ENCODE measurements at places on chromosomes 3 and 15.

- DNase-seq = peak; percentile 43
Observed at GRCh38 chr3:162302983-162303624, 806.5 kb downstream of the OTOL1 start.

DNA sequence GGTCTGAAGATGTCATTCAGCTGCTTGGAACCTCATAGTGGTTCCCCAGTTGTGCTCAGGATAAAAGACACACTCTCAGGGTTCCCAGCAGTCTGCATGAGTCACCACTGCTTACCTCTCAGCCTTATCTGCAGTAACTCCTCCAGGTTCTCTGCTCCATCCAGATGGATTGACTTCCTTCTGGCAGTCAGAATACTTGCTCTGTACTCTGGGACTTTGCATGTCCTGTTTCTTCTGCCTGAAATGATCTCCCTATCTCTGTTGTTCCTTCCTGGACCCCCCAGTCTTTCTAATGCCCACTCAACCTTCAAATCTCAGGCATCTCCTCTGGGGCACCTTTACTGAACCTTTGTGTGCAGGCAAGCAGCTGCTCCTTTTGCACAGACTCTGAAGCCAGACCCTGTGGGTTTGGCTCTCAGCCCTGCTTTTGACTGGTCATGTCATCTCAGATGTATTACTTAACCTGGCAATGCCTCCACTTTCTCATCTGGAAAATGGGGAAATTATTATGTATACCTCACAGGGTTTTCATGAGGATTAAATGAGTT lies 38.4 kb downstream of the ITPR1 start:
- DNase-seq = peak; percentile 58

DNA sequence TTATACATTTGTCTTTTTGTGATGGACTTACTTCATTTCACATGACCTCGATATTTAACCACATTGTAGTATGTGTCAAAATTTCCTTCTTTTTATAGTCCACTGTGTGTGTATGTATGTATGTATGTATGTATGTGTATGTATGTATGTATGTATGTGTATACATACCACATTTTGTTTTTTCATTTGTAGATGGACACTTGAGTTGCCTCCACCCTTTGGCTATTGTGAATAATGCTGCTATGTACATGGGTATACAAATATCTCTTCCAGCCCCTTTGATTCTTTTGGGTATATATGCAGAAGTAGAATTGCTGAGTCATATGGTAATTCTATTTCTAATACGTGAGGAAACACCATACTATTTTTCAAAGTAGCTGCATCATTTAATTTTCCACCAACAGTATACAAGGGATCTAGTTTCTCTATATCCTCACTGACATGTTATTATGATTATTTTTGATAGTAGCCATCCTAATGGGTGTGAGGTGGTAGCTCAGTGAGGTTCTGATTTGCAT lies 228.2 kb downstream of the OPA1 start:
- DNase-seq = no peak

DNA sequence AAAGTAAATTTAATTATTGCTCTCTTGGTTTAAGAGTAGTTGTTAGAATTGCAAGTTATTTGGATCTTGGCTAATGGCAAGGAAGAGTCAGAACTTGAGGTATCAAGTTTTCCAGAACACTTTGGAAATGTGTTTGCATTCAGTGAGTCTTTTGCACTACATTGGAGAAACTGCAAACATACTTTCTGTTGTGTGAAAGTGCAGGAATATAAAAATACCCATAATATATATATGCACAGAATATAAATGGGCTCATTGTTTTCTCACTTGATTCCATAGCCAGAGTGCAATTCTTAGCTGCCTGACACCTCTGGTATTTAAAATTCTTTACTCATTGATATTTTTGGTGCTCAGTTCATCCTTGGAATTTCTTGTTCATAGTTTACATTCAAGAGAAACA lies 92.9 kb downstream of the HCN4 start:
- DNase-seq = no peak

GRCh38 chr3:188119846-188120245 lies 34.1 kb upstream of the LPP start:
- DNase-seq = no peak

DNA sequence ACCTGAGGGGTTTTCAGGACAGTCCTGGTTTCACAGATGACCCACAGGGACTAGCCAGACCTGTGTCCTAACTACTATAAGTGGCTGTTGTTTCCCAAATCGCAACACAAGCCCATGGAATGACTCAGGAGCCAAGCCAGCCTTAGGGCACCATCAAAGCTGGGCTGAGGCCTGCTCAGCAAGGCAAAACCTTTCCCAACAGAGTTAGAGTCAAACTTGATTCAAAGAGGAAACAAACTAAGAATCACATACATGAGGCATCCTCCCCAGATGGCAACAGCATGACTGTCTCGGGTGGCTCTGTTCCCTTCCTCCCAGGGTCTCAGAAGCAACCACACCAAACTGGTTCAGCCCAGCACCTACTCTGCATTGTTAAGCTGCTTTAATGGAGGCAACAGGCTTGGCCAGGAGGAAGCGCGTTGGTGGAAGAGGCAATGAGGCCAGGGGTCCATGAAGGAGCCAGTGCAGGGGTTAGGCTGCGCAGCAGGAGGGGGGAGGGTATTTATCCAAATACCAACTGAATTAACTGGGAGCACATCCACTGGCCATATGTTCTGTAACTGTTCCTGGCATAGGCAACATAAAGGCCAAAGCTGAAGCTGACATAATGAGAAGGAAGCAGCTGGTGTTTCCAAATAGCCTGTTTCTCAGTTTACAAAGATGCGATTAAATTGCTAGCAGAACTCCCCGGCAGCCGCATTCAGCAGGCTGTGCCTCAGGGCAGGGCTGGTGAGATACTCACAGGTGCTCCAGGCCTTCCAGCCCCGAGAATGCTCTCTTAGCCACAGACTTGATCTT lies 102.4 kb downstream of the LRIG1 start:
- DNase-seq = peak; percentile 13

- peak; percentile 35 for DNase-seq
Observed at GRCh38 chr15:64017591-64018163, 28.6 kb downstream of the DAPK2 start.

DNA sequence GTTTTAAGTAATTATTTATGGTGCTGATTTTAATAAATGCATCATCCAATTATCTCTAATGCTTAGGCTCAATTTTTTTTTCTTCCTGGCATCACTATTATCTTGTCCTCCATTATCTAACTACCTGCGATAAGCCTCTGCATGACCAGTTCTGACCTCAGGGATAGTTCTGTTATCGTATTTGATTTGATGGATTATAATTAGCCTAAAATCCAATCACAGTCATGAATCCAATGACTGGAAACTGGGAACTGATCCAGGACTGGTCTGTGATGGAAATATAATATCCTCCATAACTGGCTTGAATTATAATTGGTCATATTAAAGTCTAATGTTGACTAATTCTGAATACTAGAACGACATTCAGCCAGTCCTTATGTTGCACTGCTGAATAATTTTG lies 1.1 kb downstream of the MYH15 start:
- no peak for DNase-seq

DNA sequence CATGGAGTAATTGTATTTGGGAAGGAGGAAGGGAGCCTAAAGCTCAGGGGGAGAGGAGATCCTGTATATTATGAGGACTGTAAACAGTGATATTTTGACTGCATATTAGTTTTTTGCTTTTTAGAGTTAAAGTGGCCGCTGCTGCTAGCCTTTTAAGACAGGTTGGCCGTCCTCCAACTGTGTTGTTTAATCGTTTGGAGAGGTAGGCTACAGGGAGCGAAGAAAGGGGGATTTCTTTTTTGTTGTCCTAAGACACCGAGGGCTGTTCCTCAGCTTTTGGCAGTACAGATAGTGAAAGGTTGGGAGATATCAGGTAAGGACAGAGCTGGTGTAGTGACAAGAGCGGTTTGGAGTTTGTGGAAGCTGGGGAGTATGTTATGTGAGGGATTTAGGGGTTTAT lies 38.2 kb upstream of the RNF7 start:
- DNase-seq = no peak

DNA sequence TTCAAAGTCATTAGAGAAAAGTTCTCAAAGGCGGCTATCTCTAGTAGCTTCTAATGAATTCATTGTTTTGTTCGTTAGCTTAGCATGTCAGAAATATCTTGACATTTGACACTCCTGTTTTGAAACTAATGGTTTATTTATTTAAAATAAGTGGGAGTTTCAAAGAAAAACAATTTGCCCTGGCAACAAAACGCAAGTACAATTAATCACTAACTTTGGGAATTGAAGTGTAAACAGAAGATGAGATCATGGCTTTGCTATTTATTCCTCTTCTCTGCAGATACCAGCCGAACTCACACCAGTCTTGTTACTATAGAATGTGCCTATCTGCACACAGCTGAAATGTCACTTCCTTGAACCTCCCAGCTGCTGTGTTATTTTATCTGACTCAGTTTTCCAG lies 27.5 kb downstream of the MASP1 start:
- peak; percentile 92 for DNase-seq

GRCh38 chr15:65827065-65827464 lies 35.0 kb upstream of the DENND4A start:
- no peak for DNase-seq

DNA sequence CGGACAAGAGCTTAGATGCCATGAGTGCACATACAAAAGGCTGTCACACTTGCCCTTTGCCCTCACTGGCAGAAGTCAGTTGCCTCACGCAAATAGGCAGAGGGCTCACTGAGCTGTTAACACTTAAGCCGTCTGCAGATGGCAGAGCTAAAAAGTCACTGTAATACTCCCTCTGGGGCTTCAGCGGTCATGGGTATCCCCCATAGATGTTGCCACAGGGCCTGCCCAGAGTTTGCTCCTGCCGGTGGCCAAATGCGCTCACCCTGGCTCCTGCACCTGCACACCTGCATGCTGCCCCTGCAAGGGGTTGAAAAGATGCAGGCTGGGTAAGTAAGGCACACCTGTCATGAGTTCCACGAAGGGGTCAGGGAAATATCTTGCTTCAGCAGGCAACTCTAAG lies 741.5 kb downstream of the EDEM1 start:
- DNase-seq = no peak

DNA sequence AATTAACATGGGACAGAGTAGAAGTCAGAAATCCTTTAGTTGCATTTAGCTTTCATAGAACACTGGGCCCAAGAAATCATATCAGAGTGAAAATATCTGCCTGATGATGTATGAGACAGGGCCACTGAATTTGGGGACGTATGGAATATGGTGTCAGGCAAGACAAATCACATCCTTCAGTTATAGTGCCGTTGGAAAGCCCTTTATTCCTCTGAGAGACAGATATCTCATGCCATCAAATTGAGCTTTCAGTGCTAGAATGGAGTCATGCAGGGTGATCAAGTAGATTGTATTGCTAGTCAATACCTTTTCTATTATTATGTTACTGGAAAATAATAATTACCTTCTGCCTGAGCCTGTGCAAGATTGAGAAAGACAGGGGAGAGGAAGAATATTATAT lies 398.2 kb upstream of the RARB start:
- DNase-seq = no peak

GRCh38 chr15:71666763-71667620 lies 143.4 kb upstream of the NR2E3 start:
- no peak for DNase-seq

DNA sequence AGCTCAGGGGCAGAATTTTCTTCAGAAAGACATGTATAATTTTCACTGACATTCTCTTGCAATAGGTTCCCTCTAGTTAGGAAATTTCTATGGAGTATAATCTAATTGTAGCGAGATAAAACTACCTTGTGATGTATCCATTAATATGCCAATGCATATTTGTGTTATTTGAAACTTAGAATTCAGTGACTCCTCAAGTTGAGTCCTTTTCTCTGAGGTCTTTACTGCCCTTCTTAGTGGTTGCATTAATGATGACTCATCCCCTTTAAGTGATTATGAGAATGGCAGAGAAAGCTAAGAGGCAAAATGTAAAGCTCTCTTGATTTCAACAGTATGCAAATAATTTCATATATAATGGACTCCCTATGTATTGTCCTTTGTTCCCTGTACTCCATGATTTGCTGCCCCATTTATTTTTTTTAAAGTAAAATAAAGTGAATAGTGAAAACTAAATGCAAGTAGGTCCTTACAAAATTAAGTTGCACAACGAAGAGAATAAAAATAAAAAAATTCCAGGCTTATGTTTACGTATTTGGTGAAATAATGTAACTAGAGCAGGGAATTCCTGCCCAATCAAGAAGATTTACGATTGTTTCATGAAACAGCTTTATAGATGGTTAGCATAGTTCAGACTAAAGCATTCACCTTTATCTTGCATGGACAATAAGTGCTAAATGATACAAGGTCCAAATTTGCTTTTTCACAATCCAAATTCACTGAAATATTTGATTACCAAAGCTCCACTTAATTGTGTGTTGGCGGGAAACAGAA lies 78.1 kb downstream of the ZPLD1 start:
- peak; percentile 54 for DNase-seq

GRCh38 chr15:93066834-93067648 lies 22.0 kb downstream of the RGMA start:
- peak; percentile 19 for DNase-seq

DNA sequence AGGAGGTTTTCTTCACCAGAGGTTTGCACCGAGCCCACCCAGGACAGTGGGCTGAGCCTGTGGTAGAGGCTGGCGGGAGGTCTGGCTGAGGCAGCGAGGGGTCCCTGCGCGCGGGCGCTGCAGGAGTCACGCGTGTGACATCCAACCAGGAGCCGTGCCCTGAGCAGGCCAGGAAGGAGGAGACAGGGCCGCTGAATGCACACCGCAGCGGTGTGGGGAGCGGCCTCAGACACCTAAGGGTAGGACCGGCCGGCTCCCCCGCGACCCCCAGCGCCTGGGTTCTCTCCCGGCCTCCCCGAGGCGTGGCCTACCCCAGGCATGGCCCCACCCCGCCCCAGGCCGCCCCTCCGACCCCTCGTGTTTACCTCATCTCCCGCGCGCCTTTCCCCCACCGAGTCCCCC lies 412 bp downstream of the SLC41A3 start:
- peak; percentile 63 for DNase-seq

DNA sequence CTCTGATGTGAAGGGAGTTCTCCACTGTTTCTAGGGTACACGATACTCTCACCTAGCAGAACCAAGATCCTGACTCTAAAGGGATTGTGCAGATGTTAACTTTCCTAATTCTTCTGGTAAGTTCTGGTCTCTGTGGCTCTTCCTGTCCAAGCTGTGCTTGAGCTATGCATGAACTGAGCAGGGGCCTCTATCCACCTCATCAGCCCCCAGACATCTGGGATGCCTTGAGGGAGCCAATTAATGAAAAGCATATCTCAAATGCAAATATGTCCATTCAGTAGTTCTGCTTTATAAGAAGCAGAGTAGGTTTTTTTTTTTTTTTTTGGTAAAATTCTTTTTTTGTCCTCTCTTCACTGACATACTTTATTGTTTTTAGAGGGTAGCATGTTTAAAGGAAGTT lies 89.6 kb downstream of the POLR2M start:
- DNase-seq = no peak

- DNase-seq = no peak
Observed at GRCh38 chr15:90189781-90190467, 11.2 kb upstream of the SEMA4B start.

- no peak for DNase-seq
Observed at GRCh38 chr3:131705558-131706051, 202.8 kb upstream of the MRPL3 start.

- DNase-seq = no peak
Observed at GRCh38 chr3:144060881-144061280, 89.3 kb downstream of the DIPK2A start.
